ENCODE measurements at places on chromosomes 3 and 15.

GRCh38 chr3:123099331-123100192 is 32.7 kb downstream of the PDIA5 start:
- DNase-seq, result no peak
- no peak overlapping the region for H3K4me3 ChIP-seq
- no peak overlapping the region for H3K27ac ChIP-seq
- H3K27me3 ChIP-seq, result peaks cover 9% of the 10 kb centered on the region
- peaks cover 11% of the 10 kb centered on the region for H3K36me3 ChIP-seq

DNA sequence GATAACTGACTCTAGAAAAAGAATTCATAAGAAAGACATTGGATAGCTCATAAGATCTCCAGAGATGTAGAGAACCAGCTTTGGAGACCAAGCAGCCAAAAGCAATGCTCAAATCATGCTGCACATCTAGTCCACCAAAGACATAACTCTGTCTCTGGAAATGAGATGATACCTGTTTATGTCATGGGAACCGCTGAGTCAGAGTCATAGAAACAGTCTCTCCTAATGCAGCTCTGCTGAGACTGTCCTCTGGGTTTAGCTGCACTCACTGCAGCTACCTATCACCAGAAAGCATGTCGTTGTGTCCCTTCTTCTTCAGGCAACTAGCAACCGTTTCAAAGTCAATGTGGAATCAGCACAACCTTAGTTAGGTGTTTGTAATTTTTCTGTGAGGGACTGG is 218.5 kb upstream of the ROBO1 start:
- H3K4me1 ChIP-seq, result no peaks in the 10 kb centered on the region
- H3K4me3 ChIP-seq, result no peak overlapping the region
- no peaks in the 10 kb centered on the region for H3K36me3 ChIP-seq
- no peaks in the 10 kb centered on the region for H3K27me3 ChIP-seq
- no peak for DNase-seq

DNA sequence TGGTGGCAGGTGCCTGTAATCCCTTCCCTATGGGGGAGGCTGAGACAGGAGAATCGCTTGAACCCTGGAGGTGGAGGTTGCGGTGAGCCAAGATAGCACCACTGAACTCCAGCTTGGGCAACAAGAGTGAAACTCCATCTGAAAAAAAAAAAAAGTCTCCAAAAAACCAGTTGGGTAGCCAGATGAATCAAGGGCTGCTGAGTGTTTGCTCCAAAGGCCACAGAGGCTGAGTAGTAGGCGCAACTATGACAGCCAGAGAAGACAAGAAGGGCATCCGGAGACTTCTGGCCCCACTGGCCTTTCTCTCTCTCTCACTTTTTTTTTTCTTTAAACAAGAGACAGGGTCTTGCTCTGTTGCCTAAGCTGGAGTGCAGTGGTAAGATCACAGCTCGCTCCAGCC is 131.8 kb downstream of the SMAD6 start:
- no peaks in the 10 kb centered on the region for H3K36me3 ChIP-seq
- no peak for DNase-seq
- no peaks in the 10 kb centered on the region for H3K27me3 ChIP-seq
- no peak overlapping the region for H3K4me3 ChIP-seq

GRCh38 chr3:59212128-59212779 is 162.4 kb upstream of the CFAP20DC start:
- H3K27me3 ChIP-seq, result no peaks in the 10 kb centered on the region
- no peak overlapping the region for H3K27ac ChIP-seq
- no peaks in the 10 kb centered on the region for H3K4me1 ChIP-seq
- H3K4me3 ChIP-seq, result no peak overlapping the region
- DNase-seq, result peak; percentile 42

DNA sequence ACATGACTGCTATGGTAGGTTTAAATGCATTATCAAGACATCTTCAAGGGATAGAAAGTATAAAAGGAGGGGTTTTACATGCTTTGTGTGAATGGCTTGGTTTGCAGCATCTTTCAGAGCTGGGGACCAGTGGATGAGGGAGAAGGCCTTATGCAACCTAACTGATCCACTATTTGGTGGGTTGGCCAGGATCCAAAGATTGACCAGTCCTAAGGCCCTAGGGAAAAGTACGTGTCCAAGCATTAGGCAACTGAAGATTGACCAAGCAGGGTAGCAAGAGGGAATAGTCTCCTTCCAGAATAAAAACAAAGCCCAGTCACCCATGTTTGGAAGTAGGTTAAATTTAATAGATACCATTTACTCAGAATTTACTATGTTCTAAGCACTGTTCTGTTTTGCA is 509.3 kb downstream of the EPHB1 start:
- H3K4me3 ChIP-seq, result no peak overlapping the region
- DNase-seq, result no peak
- no peaks in the 10 kb centered on the region for H3K36me3 ChIP-seq
- no peaks in the 10 kb centered on the region for H3K4me1 ChIP-seq
- H3K27ac ChIP-seq, result no peak overlapping the region

DNA sequence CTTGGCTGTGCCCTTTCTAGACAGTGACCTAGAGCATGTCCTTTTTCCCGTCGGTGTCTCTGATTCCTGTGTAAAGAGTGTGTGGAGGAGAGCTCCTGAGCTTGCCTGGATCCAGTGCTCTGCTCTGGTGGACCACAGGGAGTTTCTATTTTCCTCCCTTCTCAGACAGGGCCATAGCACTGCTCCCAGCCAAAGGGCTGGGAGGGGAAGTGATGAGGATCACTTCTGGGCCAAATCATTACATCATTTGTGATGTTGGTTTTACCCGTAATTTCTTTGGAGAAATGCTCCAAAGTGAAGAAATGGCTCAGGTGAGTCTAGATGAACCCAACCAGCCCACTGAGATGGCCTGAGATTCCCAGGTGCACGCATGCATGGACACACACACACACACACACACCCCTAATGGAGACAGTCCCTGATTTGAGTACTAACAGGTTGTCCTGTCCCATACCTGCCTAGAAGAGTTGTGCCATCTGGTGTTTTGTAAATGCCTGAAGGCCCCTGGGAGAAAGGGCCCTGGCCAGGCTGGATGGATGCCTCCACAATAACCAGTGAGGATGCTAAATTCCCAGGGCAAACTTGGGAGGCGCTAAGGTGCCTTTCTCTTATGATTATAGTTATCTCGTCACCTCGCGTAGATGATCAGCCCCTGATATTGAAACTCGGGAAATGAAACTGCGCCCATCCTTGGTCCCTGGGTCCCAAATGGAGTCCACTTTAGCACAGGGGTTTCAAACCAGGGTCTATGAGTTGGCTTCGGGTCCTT is 86.9 kb downstream of the ASB7 start:
- no peaks in the 10 kb centered on the region for H3K36me3 ChIP-seq
- no peak overlapping the region for H3K27ac ChIP-seq
- H3K4me3 ChIP-seq, result no peak overlapping the region
- peaks cover 5% of the 10 kb centered on the region for H3K4me1 ChIP-seq

DNA sequence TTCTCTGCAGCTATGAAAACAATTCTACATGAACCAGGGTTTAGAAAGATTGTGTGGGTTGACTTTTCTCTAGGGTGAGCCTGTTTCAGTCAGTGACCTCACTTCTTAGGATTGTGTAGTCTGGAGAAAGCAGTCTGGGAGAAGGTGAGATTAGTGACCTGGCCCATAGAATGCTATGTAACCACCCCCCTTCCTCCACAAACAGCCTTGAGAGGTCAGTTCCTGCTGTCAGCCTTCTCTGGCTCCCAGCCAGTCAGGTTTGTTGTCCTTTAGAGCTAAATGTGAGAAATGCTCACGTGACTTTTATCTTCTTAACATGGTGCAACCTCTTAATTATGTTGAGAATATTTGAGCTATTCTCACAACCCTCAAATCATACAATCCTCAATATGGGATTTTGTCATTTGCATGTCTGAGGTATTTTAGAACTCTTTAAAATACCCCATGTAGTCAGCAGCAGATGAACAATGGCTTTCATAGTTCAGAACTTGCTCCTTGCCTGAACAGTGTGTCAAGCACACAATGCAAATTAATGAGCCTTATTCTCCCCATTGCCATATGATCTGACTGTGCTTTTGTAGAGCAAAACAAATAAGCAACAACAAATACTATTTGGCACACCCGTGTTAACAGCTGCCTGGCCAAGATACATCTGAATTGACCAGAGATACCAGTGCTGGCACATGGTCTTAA is 311.6 kb downstream of the CNTN6 start:
- no peaks in the 10 kb centered on the region for H3K27me3 ChIP-seq
- H3K4me1 ChIP-seq, result no peaks in the 10 kb centered on the region
- no peak overlapping the region for H3K4me3 ChIP-seq
- no peaks in the 10 kb centered on the region for H3K36me3 ChIP-seq

DNA sequence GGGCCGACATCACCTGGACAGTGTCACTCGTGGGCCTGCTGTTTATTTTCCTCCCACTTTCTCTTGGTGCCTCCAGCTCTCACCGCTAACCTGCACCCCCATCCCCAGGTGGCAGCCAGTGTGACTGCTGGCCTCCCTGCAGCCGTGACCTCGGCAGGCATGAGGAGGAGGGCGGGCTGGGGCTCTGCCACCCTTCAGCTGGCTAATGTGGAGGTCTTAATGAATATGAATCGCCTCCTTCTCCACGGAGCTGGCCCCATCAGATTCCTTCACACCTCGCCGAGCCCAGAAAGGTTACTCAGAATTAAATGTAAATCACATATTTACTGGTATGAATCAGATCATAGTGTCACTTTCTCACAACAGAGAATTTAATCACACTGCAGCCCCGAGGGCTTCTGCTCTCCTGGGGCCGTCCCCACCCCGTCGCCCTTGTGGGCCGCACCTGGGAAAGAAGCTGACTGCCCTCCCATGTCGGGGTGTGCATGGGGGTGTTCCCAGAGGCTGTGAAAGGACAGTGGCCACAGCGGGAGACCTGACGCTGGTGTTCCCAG is 171.1 kb upstream of the TLE3 start:
- H3K27ac ChIP-seq, result no peak overlapping the region
- no peak for DNase-seq
- no peaks in the 10 kb centered on the region for H3K36me3 ChIP-seq

- H3K36me3 ChIP-seq, result peaks cover 92% of the 10 kb centered on the region
- peak overlapping the region; percentile 40 for H3K27ac ChIP-seq
- no peaks in the 10 kb centered on the region for H3K27me3 ChIP-seq
- H3K4me1 ChIP-seq, result peaks cover 90% of the 10 kb centered on the region
- DNase-seq, result no peak
These were observed 41.2 kb downstream of the RGMA start for GRCh38 chr15:93047621-93048425.

DNA sequence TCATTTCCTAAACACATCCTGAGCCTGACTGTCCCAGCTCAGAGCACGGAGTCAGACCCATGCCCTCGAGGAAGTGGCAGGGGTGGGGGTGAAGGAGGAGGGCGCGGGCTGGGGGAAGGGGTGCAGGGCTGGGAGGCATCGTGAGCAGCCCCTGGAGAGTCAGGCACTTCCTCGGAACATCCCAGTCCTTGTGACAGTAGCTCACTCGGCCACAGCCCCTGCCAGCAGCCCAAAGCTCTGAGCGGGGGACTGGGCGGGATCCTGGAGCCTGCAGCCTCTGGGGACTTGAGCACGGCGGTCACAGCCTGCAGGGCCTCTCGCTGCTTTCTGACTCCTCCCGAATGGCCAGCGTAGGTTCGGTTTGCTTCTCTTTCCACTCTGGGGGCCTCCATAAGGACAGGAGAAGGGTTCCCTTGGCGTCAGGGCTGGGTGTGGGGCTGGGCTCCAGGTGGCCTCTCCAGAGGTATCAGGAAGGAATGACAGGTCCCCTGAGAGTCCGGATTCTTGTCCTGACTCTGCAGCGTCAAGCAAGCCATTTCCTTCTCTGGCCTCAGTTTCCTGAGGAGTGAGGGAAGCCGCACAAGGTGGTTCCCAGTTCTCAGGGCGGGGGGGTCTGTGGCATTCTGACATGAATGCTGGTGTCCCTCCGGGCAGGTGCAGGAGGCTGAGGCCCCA is 20.9 kb downstream of the PSTPIP1 start:
- no peaks in the 10 kb centered on the region for H3K36me3 ChIP-seq
- H3K4me3 ChIP-seq, result no peak overlapping the region
- no peak for DNase-seq
- no peak overlapping the region for H3K27ac ChIP-seq

DNA sequence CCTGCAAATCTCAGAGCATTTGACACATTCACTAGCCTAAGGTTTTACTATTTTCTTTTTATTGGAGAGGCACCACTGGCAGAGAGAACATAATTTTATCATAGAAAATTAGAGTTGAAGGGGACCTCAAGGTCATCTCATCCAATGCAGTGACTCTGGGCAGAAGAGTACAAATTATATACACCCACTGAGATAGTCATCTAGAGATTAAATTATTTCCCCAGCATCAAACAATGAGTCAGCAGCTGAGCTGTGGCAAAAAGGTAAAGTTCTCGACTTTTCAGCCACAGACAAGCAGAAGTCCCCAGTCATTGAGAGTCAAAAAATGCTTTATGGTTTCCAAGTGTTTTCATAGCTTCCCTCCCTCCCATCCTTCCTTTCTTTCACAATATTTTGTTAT is 39.3 kb upstream of the SEMA6D start:
- DNase-seq, result no peak
- no peaks in the 10 kb centered on the region for H3K36me3 ChIP-seq
- no peaks in the 10 kb centered on the region for H3K27me3 ChIP-seq
- H3K27ac ChIP-seq, result no peak overlapping the region
- no peak overlapping the region for H3K4me3 ChIP-seq

- H3K4me1 ChIP-seq, result peaks cover 15% of the 10 kb centered on the region
- H3K27ac ChIP-seq, result no peak overlapping the region
- no peak overlapping the region for H3K4me3 ChIP-seq
- no peaks in the 10 kb centered on the region for H3K27me3 ChIP-seq
- DNase-seq, result no peak
- H3K36me3 ChIP-seq, result no peaks in the 10 kb centered on the region
These were observed 133.6 kb downstream of the UACA start for GRCh38 chr15:70629735-70630273.

DNA sequence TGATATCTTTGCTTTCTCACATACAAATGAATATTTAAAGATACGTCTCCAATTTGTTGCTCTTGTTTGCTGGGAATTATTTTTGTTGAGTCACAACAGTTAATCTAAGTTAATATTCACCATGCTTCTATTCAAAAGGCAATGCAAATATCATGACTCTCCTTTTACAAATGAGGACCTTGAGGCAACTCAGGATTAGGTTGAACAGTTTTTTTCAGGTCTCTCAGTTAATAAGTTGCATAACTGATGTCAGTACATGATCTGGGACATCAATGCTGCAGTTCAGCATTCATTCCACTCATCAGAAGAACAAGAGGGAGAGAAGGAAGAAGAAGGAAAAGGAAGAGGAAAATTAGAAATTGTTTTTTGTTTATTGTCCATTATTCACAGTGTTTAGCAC is 781 bp upstream of the NAALADL2 start:
- no peak for DNase-seq
- no peak overlapping the region for H3K4me3 ChIP-seq
- H3K36me3 ChIP-seq, result no peaks in the 10 kb centered on the region
- no peak overlapping the region for H3K27ac ChIP-seq
- no peaks in the 10 kb centered on the region for H3K27me3 ChIP-seq
- H3K4me1 ChIP-seq, result no peaks in the 10 kb centered on the region

DNA sequence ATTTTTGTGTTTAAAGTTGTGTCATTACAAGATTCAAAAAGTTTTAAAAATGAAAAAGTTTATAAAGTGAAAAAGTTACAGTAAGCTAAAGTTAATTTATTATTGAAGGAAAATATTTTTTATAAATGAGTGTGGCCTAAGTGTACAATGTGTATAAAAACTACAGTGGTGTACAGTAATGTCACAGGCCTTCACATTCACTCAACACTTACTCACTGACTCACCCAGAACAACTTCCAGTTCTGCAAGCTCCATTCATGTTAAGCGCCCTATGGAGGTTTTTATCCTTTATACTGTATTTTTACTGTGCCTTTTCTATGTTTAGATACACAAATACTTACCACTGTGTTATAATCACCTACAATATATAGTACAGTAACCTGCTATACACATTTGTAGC is 76.3 kb downstream of the DTWD1 start:
- DNase-seq, result no peak
- no peaks in the 10 kb centered on the region for H3K36me3 ChIP-seq
- no peaks in the 10 kb centered on the region for H3K4me1 ChIP-seq
- H3K4me3 ChIP-seq, result no peak overlapping the region
- no peaks in the 10 kb centered on the region for H3K27me3 ChIP-seq
- H3K27ac ChIP-seq, result no peak overlapping the region
